Bladder microvascular endothelial cell (primary cell): ENCODE measurements at places on chromosomes 3 and 15. TPM values are rescaled to one million over a fixed set of nuclear protein-coding genes. Genes with fewer than 3 reads are reported as not detected.

The XIRP1 gene
- not detected in 2 replicates for total RNA-seq

The PATL2 gene
- 0.06 and 0.16 TPM in 2 replicates for total RNA-seq

The SCN5A gene
- 1.6 and 5.2 TPM in 2 replicates for total RNA-seq

The KLF15 gene
- total RNA-seq, result 0.49 and 1.7 TPM in 2 replicates

The ZNF660 gene
- total RNA-seq, result 0.49 and 2.0 TPM in 2 replicates

The ANKRD34C gene
- not detected in 2 replicates for total RNA-seq

The IL20RB gene
- 0.16 and 1.1 TPM in 2 replicates for total RNA-seq

The CPN2 gene
- not detected in 2 replicates for total RNA-seq

The KBTBD13 gene
- under 0.01 TPM in 1 of 2 replicates, not detected in the other for total RNA-seq

The CDHR4 gene
- not detected in 2 replicates for total RNA-seq

The OR5H14 gene
- not detected in 2 replicates for total RNA-seq

The XCR1 gene
- not detected in 2 replicates for total RNA-seq

The SPTBN5 gene
- total RNA-seq, result 5.2 and 5.3 TPM in 2 replicates

The CASR gene
- not detected in 2 replicates for total RNA-seq

The TERC gene
- 16.6 and 129 TPM in 2 replicates for total RNA-seq

The CYFIP1 gene
- 88.7 and 154 TPM in 2 replicates for total RNA-seq

The C3orf49 gene
- not detected in 2 replicates for total RNA-seq

The TGM4 gene
- total RNA-seq, result 0.06 TPM in 1 of 2 replicates, not detected in the other

The LIPC gene
- total RNA-seq, result not detected in 2 replicates

The PRR23B gene
- not detected in 2 replicates for total RNA-seq

The CCDC13 gene
- 0.57 TPM in 1 of 2 replicates, not detected in the other for total RNA-seq

The HRG gene
- not detected in 2 replicates for total RNA-seq

The WDR49 gene
- total RNA-seq, result 0.13 and 0.65 TPM in 2 replicates

The KIF15 gene
- 7.9 and 11.8 TPM in 2 replicates for total RNA-seq

The NPAP1 gene
- not detected in 2 replicates for total RNA-seq

The ATP13A5 gene
- total RNA-seq, result not detected in 2 replicates

The C3orf18 gene
- total RNA-seq, result 2.3 and 2.8 TPM in 2 replicates

The PEX5L gene
- not detected in 2 replicates for total RNA-seq

The IQCH gene
- 0.65 and 2.5 TPM in 2 replicates for total RNA-seq

The CNTN3 gene
- 0.44 TPM in 1 of 2 replicates, not detected in the other for total RNA-seq

The FBXO40 gene
- under 0.01 TPM in 1 of 2 replicates, not detected in the other for total RNA-seq

The ISG20 gene
- 9.9 and 51.7 TPM in 2 replicates for total RNA-seq

The OR5H6 gene
- total RNA-seq, result not detected in 2 replicates

The B3GALNT1 gene
- 10.6 and 34.8 TPM in 2 replicates for total RNA-seq

The PLA2G4B gene
- 0.16 and 1.7 TPM in 2 replicates for total RNA-seq

The TMEM40 gene
- total RNA-seq, result under 0.01 TPM in 1 of 2 replicates, not detected in the other

The SERINC4 gene
- total RNA-seq, result not detected in 2 replicates

The CATSPER2 gene
- total RNA-seq, result 0.97 and 2.1 TPM in 2 replicates

The CCDC39 gene
- 0.06 TPM in 1 of 2 replicates, not detected in the other for total RNA-seq

The VWA5B2 gene
- total RNA-seq, result 0.13 TPM in 1 of 2 replicates, not detected in the other

The SCAANT1 gene
- not detected in 2 replicates for total RNA-seq

The NEDD4 gene
- total RNA-seq, result 37.6 and 64.1 TPM in 2 replicates

The DNAH1 gene
- total RNA-seq, result 1.5 and 7.0 TPM in 2 replicates

The SLC24A5 gene
- not detected in 2 replicates for total RNA-seq

The TMEM207 gene
- total RNA-seq, result not detected in 2 replicates

The TMEM45A gene
- 0.97 and 26.1 TPM in 2 replicates for total RNA-seq

The GAP43 gene
- total RNA-seq, result not detected in 2 replicates

The SLC22A14 gene
- total RNA-seq, result under 0.01 and 0.31 TPM in 2 replicates

The DALRD3 gene
- 31.6 and 34.1 TPM in 2 replicates for total RNA-seq

The SLC12A1 gene
- not detected in 2 replicates for total RNA-seq

The CFAP100 gene
- total RNA-seq, result not detected in 2 replicates

The SLC12A6 gene
- 15.2 and 34.8 TPM in 2 replicates for total RNA-seq

The SPINK8 gene
- total RNA-seq, result not detected in 2 replicates

The ZNF620 gene
- total RNA-seq, result 2.8 and 7.2 TPM in 2 replicates

The BBX gene
- total RNA-seq, result 33.8 and 60.1 TPM in 2 replicates

The RGMA gene
- total RNA-seq, result 0.06 TPM in 1 of 2 replicates, not detected in the other
